HCT116 (cell line): ENCODE measurements at places on chromosomes 6 and 20.

- H3K4me1 ChIP-seq: peaks cover 17% of the 10 kb centered on the region
- no peaks in the 10 kb centered on the region for H3K27me3 ChIP-seq
- H3K27ac ChIP-seq: no peak overlapping the region
- H3K36me3 ChIP-seq: no peaks in the 10 kb centered on the region
- H3K4me3 ChIP-seq: no peak overlapping the region
These were observed 18.7 kb downstream of the CNKSR3 start for GRCh38 chr6:154491567-154492470.

GRCh38 chr20:60057866-60058807 lies 99.9 kb downstream of the CDH26 start:
- peaks cover 8% of the 10 kb centered on the region for H3K27me3 ChIP-seq
- DNase-seq: no peak
- H3K4me1 ChIP-seq: no peaks in the 10 kb centered on the region
- no peak overlapping the region for H3K27ac ChIP-seq
- no peak overlapping the region for H3K4me3 ChIP-seq

DNA sequence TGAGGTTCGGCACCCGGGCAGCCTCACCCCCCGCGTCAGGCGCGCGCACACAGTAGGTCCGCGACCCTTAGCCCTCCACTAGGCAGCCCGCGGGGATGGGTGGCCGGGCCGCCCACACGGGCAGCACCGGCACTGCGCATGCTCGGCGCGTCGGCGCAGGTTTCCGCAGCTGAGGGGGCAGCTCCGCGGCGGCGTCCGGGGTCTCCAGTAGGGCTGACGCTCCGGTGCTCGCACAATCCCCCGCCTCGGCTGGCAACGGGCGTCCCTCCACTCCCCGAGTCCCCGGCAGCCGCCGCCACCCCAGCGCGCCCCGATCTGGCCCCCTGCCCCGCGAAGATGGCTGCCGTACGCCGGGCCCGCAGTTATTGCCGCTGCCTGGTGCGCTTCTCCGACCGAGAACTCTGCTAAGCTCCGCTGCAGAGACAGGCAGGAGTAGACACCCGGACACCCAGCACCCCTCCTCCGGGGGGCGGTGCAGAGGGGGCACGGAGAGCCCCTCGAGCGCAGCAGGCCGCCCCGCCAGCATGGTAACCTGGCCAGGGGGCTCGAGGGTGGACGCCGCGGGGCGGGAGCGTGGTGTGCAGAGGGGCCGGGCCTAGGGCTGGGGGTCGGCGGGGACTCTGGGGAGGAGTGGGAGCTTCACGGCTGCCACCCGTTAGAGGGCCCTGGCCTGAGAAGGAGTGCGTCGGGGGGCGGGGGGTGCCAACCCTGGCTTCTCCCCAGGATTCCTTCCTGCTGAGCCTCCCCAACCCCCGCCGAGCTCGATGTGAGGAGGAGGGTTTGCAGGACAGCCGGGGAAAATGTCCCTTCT lies at the start of gene FBXO9:
Gene FBXO9, plus strand, starts transcription at position 139 of the 811 bp plus-strand sequence. Its CDS starts 386 bp downstream, at position 525.
- H3K27ac ChIP-seq: peak within 1 kb of the TSS; percentile 73
- DNase-seq: no peak
- H3K4me1 ChIP-seq: peaks cover 13% of the 10 kb centered on the region; the same call in 1 of the 2 replicates
- peak within 1 kb of the TSS; percentile 84 for H3K4me3 ChIP-seq
- no peaks in the 10 kb centered on the region; the same call in 1 of the 2 replicates for H3K36me3 ChIP-seq

GRCh38 chr20:1876975-1877608 lies 18.1 kb upstream of the SIRPA start:
- peaks cover 6% of the 10 kb centered on the region; the same call in 1 of the 2 replicates for H3K4me1 ChIP-seq
- no peak overlapping the region for H3K4me3 ChIP-seq
- H3K27ac ChIP-seq: no peak overlapping the region
- H3K36me3 ChIP-seq: no peaks in the 10 kb centered on the region
- no peak for DNase-seq

GRCh38 chr6:26553264-26553634 lies 15.1 kb downstream of the HMGN4 start:
- peak overlapping the region; percentile 36 for H3K4me3 ChIP-seq
- H3K27ac ChIP-seq: peak overlapping the region; percentile 53; the same call in 1 of the 2 replicates
- H3K36me3 ChIP-seq: no peaks in the 10 kb centered on the region
- no peaks in the 10 kb centered on the region for H3K27me3 ChIP-seq
- peaks cover 14% of the 10 kb centered on the region for H3K4me1 ChIP-seq

DNA sequence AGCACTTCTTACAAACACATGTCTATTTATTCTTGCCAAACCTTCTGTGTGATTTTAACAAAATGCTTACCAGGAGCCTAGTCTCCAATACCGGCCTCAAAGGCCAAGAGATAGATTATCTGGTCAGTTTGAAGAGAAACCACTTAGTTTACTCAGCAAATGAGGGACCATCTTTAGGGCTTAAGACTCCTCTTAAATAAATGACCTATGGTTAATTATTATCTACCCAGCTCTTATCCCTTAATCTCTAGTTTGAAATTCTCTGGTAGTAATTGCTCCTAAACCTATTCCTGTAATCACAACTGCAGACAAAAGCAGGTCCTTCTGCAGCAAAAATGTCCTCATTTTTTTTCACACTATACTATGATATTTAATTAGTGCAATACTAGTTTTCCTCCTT lies 301.8 kb downstream of the KIF16B start:
- H3K4me1 ChIP-seq: no peaks in the 10 kb centered on the region
- no peak overlapping the region for H3K27ac ChIP-seq
- no peak for DNase-seq
- H3K27me3 ChIP-seq: no peaks in the 10 kb centered on the region
- no peak overlapping the region for H3K4me3 ChIP-seq

DNA sequence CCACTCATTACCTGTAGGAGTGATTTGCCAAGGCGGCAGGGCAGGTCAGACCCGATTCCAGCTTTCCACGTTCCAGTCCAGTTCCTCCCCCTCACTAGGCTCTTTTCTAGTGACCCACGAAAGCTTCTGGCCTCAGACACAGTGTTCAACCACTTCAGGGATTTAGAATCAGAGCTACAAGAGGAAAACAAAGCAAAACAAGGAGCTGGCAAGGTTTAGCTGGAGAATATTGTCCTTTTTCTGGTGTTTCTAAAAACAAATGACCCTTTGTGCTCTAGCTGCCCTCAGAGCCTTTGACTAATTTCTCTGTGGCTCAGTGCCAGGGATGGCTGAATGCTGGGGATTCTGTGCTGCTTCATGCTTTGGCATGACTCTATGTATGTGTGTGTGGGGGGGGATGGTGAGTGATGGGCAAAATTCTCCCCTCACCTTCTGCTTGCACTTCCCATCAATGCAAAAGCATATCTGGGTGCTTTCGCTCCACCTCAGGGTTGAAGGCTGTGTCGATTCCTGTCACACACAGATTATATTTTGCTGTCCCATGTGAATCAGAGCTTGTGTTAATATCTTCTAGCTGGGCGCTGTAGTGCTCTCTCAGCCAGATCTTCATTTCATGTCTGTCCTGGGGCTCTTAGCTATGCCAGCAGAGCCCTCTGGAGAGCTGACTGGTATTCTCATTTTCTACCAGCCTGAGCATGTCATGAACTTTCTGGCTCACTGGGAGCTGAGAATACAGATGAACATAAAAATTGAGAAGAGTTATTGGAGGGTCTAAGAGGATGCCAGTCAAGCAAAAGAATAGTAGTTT lies 19.3 kb upstream of the NEDD9 start:
- no peak overlapping the region for H3K4me3 ChIP-seq
- H3K27ac ChIP-seq: no peak overlapping the region
- no peaks in the 10 kb centered on the region for H3K27me3 ChIP-seq
- 0 out of 2 replicates have a peak, but pooled peaks cover 3% of the 10 kb centered on the region for H3K4me1 ChIP-seq
